ENCODE measurements at places on chromosomes 2 and 18.

DNA sequence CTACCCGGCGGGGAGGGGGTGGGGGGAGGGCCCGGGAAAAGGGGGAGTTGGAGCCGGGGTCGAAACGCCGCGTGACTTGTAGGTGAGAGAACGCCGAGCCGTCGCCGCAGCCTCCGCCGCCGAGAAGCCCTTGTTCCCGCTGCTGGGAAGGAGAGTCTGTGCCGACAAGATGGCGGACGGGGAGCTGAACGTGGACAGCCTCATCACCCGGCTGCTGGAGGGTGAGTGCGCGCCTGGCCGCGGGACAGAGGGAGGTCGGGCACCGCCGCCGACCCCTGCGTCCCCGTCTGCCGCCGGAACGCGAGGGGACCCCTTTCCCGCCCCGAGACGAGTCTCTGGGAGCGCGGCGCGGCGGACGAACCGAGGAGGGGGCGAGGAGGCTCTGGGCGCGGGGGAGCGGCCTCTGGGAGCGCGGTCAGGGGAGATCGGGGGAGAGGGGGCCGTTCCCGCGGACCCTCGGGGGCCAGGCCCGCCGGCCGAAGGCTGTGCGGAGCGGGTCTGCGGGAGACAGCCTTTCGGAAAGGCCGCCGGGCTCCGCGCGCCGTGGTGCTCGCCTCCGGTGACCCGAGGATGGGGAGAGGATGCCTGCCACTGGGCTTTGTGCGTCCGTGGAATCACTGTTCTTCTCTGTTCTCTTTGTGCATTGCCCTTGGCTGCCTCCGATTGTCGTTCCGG is 463 bp downstream of the PPP1CB start:
- DNase-seq, result no peak

- no peak for DNase-seq
Observed at GRCh38 chr2:23719716-23720115, 207.2 kb downstream of the ATAD2B start.

DNA sequence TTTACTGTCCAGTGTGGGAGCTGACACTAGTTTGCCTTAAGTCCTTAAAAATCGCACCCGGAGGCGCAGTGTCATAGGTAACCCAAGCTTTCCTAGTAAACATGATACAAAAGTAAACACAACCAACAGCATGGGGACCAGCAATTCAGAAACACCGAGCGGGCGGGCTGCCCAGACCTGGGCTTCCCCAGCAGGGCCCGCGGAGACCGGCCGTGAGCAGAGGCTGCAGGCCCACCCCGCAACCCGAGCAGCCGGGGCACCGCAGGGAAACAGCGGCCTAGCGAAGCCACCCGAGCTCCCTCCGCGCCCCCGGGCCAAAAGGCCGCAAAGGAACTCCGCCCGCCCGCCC is 296 bp downstream of the TTC21B start:
- DNase-seq, result no peak

- DNase-seq, result no peak
Observed at GRCh38 chr18:30455741-30456140, 586.8 kb downstream of the DSC3 start.

DNA sequence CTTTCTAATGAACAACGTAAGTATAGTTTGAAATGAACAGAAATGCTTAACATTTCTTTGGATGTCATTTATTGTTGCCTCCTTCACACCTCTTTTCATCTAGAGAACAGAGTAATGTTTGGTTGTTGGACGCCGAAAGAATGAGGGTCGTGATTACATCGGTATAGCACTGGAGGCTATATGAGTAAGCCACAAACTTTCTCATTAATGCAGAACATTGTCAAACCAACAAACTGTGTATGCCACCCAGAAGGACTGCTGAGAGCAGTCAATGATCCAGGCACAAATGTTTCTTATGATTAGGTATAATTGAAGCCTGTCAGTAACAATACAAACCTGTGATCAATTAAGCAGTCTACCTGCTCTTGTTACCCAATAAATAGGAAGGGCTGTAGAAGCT is 1494.7 kb upstream of the NXPH2 start:
- DNase-seq, result no peak

DNA sequence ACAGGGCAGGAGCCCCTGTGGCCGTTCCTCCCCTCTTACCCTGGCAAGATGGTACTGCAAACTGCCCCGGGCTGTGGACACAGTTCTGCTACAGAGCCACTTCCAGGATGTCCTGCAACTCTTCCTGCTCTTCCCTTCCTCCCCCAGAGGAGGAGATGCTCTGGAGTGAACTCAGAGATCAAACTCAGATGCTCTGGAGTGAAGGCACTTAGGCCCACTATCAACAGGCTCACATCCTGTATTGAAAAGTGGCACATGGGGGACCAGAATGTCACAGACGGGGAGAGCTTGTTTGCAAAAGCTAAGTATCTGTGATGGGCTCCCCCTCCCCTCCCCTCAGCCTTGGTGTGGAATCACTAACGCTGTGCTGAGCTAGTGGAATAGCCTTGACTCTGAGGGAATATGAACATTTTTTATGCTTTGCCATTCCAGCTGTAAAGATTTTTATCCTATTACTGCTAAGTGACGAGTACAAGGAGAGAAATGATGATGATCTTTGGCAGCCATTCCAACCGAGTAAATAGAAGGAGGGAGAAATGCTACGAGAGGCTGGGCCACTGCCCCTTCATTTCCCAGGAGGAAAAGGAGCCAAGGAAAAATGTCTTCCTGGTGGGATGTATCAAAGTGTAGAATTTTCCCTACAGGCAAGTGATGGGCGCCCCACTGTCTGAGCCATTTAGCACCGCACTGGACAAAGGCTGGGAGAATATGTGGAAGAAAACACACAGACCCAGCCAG is 152.6 kb downstream of the GALNT14 start:
- DNase-seq, result no peak

DNA sequence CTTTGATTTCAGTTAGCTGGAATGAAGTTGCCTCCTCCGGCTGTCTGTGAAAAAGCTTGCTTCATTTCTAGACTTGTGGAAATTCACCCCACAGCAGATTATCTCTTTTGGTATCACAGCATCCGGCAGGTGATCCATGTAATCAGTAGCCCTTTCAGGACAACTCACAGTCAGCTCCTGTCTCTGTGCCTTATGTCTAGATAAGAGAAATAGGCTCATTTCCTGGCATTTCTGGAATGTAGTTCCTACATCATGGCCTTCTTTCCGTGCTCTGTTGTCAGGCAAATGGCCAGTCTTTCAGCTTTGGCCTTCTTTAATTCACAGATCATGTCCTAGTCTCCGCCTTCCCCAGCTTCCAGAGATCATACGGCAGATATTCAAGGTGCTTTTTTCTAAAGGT is 455.4 kb downstream of the NUP35 start:
- DNase-seq, result no peak

DNA sequence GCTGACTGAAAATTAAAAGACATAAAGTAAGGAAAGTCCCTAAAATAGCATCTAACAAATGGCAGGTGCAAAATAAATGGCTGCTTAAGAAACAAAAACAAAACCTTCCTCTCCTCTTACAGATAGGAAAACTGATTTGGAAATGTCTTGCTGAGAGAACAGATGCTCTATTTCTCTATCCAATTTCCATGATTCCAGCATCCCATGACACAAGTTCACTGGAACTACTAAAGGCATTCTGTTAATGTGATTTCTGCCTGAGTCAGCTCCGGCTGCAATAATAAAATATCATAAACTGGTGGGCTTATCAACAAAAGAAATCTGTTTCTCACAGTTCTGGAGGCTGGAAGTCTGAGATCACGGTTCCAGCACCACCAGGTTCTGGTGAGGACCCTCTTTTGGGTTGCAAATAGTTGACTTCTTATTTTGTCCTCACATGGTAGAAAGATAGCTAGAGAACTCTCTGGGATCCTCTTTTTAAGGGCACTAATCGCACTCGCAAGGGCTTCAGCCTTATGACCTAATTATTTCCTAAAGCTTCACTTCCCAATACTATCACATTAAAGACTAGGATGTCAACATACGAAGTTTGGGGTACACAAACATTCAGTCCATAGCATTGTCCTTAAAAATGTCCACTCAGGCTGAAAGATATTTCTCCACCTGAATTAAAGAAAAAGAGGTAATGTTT is 78.2 kb upstream of the GALNT3 start:
- DNase-seq, result no peak

DNA sequence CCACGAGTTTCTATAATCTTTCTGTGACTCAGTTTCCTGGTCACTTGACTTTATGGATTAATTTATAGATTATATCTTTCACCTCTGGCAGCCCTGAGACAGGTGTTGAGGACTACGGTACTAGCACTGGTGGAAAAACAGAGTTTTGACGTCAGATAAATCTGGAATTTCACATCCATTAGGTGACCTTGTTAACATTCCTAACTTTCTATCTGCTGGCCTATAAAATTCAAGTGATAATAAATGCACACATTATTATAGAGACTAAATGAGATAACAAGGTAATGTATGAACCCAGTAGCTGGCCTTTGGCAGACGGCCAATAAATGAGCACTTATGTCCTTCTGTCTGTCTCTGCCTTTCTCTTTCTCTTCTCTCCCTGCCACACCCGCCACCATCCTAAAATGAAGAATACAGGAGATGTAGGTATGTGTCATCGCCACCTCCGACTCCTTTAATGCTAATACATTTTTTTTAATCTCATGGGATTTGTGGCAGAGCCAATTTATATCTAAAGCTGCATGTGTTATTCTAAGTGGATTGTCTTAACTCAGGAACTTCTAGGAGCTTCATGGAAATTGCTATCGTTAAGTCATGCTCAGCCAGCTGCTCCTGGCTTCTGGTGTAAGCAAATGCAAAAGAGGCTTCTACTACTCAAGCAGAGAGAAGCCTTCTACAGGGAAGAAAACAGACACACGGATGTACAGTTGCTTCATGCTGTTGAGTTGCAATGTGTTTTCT is 2.3 kb downstream of the TM4SF20 start:
- no peak for DNase-seq

DNA sequence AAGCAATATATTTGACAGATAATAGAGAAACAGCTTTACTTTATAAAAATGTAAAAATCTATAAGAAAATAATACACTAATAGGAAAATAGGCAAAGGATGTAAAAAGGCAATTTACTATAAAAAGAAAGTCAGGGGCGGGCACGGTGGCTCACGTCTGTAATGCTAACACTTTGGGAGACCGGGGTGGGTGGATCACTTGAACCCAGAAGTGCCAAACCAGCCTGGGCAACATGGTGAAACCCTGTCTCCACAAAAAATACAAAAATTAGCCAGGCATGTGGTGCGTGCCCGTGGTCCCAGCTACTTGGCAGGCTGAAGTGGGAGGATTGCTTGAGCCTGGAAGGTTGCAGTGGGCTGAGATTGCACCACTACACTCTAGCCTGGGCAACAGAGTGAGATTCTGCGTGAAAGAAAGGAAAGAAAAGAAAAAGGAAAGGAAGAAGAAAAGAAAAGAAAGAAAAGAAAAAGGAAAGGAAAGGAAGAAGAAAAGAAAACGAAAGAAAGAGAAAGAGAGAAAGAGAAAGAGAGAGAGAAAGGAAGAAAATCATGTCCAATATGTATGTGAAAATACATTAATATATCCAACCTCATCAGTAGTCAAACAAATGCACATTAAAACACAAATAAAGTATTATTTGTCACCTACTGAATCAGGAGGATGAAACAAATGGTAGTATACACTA is 65.1 kb downstream of the ADD2 start:
- DNase-seq, result no peak

- DNase-seq, result no peak
Observed at GRCh38 chr2:162826921-162827320, 11.6 kb downstream of the KCNH7 start.

GRCh38 chr2:120859814-120860578 is 124.3 kb downstream of the GLI2 start:
- DNase-seq, result no peak

- DNase-seq, result no peak
Observed at GRCh38 chr18:11165952-11166351, 16.6 kb upstream of the PIEZO2 start.

- no peak for DNase-seq
Observed at GRCh38 chr2:217980591-217980990, 22.2 kb downstream of the TNS1 start.

DNA sequence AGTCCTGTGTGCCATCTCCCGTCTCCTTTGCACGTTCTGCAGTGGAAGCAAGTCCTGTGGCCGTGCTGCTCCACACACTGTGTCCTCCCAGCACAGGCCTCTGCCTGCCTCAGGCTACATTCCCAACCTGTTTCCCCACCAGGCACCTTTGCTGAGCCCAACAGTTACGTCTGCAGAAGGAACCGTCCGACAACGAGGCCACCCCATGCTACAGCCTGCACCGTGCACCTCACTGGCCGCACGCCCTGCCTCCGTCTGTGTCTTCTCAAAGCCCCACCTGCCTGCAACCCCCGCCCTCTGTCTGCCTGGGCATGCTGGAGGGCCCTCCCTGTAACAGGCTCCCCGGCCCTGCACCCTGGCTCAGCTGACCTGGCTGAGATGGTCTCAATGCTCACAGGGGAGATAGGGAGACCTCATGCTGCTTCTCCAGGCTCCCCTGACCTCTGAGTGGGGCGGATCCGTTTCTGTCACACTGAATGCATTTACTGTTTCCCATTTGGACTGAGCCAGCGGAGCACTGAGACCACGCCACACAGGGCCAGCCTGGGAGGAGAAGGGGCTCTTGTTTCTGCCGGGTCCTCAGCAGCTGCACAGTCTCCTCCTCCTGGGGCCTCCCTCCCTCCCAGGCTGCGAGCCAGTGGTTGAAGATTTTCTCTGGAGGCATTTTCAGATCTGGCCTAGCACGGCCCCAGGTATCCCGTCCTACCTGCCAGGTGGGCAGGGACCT is 109.1 kb upstream of the OTOS start:
- DNase-seq, result no peak

GRCh38 chr18:51361130-51361860 is 163.8 kb upstream of the MEX3C start:
- no peak for DNase-seq

DNA sequence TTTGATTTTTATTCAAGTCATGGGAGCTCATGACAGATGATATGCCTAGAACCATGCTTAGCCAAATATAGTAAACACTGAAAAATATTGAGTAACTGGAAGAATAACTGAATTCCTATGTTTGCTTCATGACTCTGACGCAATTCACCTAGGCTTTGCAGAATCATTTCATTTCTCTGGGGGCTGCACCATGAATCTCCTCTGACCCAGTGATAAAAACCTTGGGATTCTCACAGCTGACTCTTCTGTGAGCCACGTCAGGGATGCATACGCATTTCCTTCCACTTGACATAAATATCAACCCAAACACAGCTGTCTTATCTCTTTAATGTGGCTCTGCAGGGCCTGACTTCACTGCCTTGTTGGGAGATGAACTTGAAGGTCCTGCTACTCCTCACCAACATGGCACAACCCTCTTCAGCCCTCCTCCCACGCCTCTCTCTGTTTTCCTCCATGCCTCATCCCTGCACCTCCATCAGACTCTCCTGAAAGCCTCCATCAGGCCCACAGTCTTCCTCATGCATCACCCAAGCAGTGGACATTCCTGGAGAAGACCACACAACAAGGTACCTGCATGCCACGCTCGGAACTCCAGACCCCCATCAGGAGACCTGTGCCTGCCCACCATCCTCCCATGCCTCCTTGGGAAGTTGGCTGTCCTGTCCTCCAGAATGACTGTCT is 29.8 kb downstream of the COL6A3 start:
- no peak for DNase-seq

DNA sequence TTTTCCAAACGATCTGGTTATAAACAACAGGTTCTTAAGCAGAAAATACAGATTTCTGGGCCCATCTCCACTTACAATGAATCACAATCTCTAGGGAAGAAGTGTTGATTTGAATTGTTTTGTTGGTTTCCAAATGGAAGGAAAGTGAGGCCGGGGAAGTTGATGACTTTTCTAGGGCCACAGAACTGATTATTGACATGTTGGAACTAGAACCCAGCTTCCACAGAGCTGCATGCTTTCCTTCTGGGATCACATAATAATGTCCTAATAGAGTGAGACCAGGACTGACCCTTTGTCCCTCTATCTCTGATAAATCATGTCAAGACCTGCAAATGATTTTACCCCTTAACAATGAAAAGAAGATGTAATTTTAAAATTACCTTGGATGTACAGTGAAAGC is 332.2 kb downstream of the OSR1 start:
- no peak for DNase-seq
